ENCODE measurements at places on chromosomes 5 and 9.
A peak's percentile ranks its signal among the peaks of the same experiment; 100 is the strongest.

DNA sequence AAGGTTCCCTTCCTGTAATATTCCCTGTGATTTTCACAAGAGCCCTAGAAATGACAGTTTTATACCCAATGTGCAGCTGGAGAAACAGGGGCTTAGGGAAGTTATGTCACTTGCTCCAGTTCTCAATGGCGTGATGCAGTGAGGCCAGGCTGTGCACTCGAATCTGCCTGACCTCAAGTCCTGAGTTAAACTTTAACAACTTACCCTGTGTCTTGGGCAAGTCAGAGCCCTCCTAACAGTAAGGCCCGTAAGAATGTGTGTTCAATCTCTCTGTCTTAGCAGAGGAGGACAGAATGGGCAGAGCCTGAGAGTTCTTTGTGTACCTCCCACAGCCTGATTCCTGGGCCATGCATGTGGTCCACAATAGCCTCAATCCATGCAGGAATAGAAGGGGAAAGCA, 181.1 kb downstream of the TRIM32 start:
- no peak for DNase-seq

- DNase-seq, result no peak
Observed at GRCh38 chr5:78543916-78544315, 104.7 kb downstream of the LHFPL2 start.

GRCh38 chr9:101445353-101446029, 9.9 kb upstream of the ALDOB start:
- peak; percentile 21 for DNase-seq

- peak; percentile 84 for DNase-seq
Observed at GRCh38 chr5:135310328-135310989, 88.6 kb downstream of the MACROH2A1 start.

DNA sequence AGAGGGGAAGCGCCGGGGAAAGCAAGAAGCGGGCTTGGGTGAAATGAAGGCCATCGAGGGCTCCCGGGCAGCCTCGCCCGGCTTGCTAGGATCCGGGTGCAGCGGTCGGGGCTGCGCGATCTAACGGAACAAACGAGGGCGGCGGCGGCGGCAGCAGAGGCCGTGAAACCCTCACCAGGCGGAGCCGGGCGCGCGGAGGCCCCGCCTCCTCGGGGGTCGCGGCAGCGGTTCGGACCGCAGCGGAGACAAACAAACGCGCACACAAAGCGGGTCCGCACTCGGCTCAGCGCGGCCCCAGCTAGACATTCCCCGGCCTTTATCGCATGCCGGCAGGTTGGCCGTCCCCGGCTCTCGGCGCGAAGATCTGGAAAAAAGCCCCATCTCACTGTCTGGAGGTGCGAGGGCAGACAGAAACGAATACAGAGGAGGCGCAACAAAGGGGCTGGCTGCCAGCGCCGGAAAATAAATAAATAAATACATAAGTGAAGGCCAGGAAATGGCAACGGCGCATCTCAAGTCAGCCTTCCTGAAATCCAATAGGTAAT, 10.5 kb upstream of the TRIM36 start:
- peak; percentile 33 for DNase-seq

DNA sequence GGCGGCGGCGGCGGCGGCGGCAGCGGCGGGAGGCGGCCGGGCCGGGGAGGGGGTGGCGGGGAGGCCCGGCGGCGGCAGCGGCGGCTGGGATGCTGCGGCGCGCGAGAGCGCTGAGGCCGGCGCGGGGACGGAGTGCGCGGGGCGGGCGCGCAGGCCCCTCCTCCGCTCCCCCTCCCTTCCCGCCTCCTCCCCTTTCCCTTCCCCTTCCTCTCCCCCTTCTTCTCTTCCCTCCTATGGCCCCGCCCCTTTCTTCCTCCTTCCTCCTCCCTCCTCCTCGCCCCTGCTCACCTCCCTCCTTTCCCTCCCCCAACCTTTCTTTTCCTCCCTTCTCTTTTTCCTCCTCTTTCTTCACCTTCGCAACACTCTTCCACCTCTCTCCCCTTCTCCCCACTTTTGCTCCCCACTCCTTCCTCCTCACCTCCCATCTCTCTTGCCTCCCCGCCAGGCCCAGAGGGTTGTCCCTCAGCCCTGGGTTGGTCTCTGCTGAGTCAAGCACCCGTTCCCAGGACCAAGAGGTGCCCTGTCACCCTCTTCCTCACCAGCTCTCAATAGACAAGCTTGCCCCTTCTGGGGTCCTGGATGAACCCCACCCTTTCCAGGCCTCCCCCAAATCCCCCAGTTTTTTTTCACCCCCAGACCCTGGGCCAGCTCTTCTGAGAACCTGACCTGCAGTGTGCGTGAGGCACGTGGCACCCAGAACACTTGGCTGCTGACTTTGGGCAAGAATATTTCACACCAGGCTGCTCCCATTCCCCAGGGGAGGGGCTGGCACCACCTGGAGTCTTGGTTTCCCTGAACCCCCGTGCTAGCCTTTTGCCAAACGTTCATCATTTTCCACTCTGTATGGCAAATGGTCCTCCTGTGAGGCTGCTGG, at the start of gene SEMA4D:
Gene SEMA4D (minus strand): TSS at position 136 of the 874 bp plus-strand sequence. CDS start 92,657 bp downstream, outside the sequence.
- DNase-seq, result peak; percentile 58

DNA sequence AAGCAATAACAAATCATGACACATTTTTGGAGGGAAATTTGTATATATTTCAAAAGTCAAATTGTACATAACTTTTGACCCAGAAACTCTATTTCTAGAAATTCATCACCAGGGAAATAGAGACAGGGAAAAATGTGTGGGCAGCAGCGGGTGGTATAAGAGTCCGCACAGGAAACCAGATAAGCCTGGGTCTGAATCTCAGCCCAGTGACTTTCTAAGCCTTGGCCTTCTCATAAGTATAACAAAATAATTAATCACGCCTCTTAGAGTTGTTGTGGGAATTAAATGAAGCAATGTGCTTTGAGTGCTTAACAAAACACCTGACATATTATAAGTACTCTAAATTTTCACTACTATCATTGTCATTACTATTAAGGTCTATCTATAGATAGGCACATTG, 149.2 kb upstream of the DAP start:
- DNase-seq, result no peak

DNA sequence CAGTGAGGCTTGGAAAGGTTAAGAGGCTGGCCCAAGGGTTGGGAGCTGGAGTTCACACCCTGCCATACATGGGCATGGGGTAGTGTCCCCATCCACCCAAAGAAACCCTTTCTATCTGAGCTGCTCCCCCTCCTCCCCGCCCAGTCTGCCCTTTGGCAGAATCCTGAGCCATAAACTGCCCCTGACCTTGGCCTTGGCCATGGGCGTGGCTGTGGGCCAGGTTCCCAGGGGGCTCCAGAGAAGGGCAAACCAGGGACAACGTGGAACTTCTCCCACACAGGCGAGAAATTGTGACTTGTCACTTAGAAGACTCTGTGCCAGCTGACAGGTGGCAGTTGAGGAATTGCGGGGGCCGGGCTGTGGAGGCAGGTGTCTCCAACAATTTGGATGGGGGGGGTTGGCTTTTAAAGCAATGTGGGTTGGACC, 4.8 kb downstream of the FAM78A start:
- no peak for DNase-seq

DNA sequence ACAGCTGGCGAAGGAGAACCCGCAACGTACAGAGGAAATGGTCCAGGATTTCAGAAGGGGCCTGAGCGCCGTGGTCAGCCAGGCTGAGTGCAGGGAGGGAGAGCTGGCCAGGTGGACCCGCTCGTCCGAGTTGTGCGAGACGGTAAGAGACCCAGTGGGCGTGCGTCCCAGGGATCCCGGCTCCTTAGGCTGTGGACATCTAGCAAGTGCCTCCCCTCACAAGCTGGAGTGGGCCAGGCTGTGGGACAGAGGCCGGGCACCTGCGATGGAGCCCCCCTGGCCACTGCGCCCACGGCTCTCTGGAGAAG, 29.5 kb upstream of the LRRC14B start:
- DNase-seq, result no peak

Data from EH (cell line).